ENCODE measurements at places on chromosomes 13 and 19. TPM values are rescaled to one million over a fixed set of nuclear protein-coding genes. Genes with fewer than 3 reads are reported as not detected.

NLRP5 gene
- not detected for total RNA-seq

PALM gene
- total RNA-seq: 0.28 TPM

NPAS1 gene
- total RNA-seq: 0.09 TPM

MAG gene
- total RNA-seq: not detected

YJU2 gene
- total RNA-seq: 12.1 TPM

FAM216B gene
- not detected for total RNA-seq

ABHD13 gene
- total RNA-seq: 8.8 TPM

SYNE4 gene
- total RNA-seq: not detected

UFM1 gene
- 143 TPM for total RNA-seq

ZFP30 gene
- total RNA-seq: 19.9 TPM

RPS15 gene
- 254 TPM for total RNA-seq

CD79A gene
- total RNA-seq: under 0.01 TPM
